ENCODE measurements at places on chromosomes 5 and 9.

- peak; percentile 44 for DNase-seq
Observed at GRCh38 chr5:179289756-179290385, 55.4 kb downstream of the ADAMTS2 start.

DNA sequence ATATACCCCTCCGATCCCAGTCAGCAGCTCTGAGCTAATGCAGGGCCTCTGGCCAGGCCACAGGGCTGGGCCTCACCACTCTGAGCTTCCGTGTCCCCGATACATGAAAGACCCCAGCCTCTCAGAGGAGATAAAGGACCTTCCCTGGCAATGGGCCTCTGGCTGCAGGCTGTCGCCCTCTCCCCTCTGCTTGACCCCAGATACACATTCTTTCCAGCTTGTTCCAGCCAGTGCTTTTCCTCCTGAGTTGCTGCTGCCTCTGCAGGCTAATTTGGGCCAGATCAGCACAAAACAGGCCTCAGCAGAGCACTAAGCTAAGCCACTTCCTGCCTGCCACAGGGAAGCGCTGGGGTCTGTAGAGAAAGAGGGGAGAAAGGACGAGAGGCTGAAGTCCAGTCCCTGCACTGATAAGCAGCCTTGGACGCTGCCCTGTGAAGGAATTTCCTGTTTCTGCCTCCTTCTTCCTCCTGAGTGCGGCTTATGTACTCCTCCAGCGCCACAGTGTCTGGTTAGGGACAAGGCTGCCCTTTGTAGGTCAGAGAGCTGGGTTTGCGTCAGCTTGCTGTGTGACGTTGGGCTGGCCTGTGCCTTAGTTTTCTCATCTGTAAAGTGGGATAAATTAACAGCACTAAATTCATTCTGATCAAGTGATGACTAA lies 73.0 kb upstream of the IL17B start:
- peak; percentile 61 for DNase-seq

GRCh38 chr9:135498381-135499126 lies 1.9 kb upstream of the MRPS2 start:
- DNase-seq, result no peak

GRCh38 chr5:93122446-93122845 lies 458.6 kb downstream of the NR2F1-AS1 start:
- DNase-seq, result no peak

- DNase-seq, result no peak
Observed at GRCh38 chr5:172660974-172661373, 19.9 kb downstream of the NEURL1B start.

- DNase-seq, result no peak
Observed at GRCh38 chr5:178674334-178674733, 47.5 kb upstream of the CLK4 start.

- DNase-seq, result no peak
Observed at GRCh38 chr9:104258296-104259011, 164.3 kb downstream of the SMC2 start.

DNA sequence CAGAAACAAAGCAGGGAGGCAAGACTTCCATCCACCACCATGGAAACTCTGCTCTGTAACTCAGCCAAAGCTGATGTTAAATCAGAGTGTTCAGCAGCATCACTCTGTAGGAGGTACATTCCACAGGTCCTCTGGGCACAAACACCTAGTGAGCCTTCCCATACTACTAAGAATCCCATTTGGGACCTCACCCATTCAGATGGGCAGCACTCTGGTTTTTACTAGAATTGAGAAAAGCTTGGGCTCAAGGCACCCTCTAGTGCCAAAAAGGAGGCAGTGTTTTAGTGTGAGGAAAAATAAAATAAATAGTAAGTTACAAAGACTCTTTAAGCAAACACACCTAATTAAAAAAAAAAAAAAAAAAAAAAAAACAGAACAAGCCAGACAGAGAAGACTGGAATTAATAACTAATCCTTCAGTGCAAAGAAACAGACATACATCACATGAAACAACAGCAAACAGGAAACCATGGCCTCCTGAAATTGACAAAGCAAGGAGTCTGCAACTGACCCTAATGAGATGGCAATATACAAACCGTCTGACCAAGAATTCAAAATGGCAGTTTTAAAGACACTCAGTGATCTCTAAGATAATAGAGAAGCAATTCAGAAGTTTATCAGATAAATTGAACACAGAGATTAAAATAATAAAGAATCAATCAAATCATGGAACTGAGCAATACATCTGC lies 159.5 kb downstream of the GNA14 start:
- no peak for DNase-seq

DNA sequence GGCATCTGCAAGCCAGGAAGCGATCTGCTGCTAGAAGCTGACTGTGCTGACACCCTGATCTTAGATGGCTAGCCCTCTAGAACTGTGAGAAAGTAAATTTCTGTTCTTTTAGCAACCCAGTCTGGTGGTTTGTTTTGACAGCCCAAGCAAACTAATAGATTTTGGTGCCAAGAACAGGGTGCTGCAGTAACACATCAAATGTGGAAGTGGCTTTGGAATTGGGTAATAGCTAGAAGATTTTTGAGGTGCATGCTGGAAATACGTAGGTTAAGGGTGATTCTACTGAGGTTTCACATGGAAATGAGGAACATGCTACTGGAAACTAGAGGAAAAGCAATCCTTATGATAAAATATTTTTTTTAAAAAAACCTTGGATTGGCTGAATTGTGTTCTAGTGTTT lies 153.5 kb upstream of the SH3GL2 start:
- DNase-seq, result no peak

DNA sequence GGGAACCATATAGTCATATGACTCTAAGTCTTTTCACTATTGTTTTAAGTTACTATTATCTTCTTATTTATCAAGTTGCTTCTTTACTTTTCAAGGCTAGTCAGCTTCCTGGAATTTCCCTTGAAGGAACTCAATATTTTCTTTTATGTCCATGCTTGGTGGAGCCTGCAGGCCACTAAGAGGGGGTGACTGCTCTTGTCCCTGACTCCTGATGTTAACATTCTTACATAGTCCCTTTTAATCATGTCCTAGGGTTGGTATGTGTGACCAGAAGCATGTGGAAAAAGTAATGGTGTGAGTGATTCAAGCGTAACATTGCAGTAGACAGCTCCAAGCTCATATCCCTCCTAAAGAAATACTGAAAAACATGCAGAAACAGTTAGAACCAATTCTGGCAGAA lies 1536.2 kb upstream of the CDH9 start:
- no peak for DNase-seq

- DNase-seq, result no peak
Observed at GRCh38 chr5:54671681-54672080, 154.1 kb downstream of the SNX18 start.

DNA sequence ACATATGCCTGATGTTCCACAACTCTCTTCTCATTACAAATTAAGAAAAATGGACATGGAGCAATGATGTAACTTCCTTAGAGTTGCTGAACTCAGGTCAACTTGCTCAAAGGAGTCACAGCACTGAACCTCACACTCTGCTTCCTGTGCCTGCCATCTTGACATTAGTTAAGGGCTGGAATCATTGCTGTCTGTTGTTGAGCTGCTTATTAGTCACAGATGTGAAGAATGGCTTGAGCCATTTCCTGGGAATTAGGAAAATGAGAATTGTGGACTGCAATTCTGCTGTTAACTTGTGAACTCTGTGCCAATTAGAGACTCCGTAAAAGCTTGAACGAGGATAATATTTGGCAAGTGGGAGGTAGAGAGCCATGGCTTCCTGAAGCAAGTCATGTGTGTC lies 212.0 kb downstream of the ADAMTS12 start:
- no peak for DNase-seq

GRCh38 chr5:39941416-39941815 lies 516.6 kb upstream of the DAB2 start:
- no peak for DNase-seq

DNA sequence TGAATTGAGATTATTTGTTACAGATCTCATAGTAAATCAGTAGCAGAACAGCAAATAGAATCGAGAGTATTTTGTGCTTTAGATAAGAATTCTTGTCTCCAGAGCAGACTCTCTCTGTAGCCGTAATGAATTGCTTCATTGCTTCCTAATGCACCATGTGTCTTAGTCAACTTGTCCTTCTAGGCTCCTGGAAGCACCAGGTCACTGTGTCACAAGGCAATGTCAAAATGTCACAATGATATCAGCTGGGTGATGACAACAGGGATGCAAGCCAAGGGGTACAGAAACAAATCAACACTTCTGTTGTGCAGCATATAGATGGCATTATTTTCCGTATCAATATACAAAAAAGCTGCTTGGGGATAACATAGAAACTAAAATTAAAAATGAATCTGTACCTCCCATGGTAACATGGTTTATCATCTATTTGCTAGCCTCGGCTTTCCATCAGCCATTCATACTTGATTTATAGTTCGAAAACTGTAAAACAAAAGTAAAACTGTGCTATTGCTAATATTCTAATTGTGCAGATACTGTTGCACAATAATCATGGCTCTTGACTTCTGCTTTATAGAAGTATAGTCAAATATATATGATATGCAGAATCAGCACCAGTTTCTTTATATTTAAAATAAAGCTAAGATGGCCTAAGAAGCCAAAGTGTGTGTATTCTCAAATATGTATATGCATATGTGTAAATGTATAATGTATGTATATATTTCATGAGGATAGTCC lies 435.9 kb upstream of the TLE4 start:
- DNase-seq, result no peak

DNA sequence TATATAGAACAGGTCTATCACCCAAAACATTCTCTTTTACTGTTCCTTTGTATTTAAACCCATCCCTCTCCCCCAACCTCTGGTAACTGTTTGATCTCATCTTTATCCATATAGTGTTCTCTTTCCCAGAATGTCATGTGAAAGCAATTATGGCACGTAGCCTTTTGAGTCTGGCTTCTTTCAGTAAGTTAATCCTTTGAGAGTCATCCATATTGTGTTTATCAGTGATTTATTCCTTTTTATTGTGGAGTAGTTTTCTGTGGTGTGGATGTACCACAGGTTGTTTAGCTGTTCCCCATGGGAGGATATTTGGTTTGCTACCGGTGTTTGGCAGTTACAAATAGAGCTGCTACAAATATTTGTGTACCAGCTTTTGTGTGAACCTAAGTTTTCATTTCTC lies 38.0 kb downstream of the HMGXB3 start:
- DNase-seq, result no peak

DNA sequence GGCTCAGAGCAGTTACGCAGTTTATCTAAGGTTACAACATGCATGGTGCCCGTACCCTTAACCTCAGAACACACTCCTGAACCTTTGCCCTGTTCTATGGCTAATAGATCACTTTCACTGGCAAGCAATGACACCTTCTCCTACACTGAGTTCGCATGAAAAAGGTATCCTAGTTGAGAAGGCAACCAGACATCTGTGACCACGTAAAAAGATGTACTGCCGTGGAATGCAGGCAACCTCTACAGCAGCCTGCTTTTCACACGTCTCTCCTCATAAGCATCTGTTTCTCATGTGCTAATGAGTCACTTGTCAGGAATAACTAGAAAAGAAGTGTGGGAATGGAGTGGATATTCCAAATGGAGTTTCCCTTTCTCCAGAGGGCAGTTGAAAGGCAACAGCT lies 71.4 kb downstream of the FBXO38 start:
- no peak for DNase-seq
